ENCODE measurements at places on chromosomes 4 and X.

DNA sequence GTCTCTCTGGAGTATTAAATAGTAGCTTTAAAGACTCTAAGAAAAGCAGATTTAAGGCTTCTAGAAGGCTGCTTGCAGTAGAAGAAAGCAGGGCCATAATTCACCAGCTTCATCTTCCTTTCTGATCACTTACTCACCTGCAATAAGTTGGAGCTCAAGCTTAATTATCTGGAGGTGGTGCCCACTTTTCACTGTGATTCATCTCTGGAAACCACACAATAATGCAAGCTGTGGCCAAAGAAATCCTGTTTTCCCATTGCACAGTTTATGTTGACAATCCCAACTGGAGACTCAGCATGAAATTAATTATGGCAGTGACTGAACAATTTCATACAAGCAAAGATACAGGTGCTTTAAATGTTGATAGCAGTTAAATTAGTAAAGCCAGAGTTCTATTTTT is 14.7 kb downstream of the CWH43 start:
- H3K27ac ChIP-seq = no peak overlapping the region
- H3K27me3 ChIP-seq = no peaks in the 10 kb centered on the region
- no peaks in the 10 kb centered on the region for H3K4me1 ChIP-seq
- no peaks in the 10 kb centered on the region for H3K36me3 ChIP-seq
- no peak for DNase-seq

- H3K4me3 ChIP-seq = no peak overlapping the region
- no peak for DNase-seq
- peaks cover 30% of the 10 kb centered on the region for H3K4me1 ChIP-seq
These were observed 21.0 kb downstream of the MSN start for GRCh38 chrX:65688403-65688871.

DNA sequence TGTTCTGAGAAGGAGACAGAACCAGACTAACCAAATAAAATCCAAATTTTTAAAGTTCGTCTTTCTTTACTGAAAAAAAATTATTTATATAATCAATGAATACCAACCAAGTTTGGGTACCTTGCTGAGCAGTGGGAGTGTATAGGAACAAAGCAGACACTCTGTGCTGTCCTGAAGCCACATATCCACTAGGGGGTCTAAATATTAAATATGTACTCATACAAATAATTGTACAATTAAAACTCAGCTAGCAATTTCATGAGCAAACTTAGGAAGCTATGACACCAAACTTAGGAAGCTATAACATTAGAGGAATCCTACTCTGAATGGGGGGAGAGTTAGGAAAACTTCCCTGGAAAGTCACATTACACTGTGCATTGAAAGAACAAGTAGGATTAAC is 582.0 kb upstream of the EPHA5 start:
- H3K27ac ChIP-seq = no peak overlapping the region
- no peak overlapping the region for H3K4me3 ChIP-seq
- no peak for DNase-seq
- no peaks in the 10 kb centered on the region for H3K36me3 ChIP-seq
- no peaks in the 10 kb centered on the region for H3K4me1 ChIP-seq

GRCh38 chr4:121243485-121243884 is 79.4 kb upstream of the TNIP3 start:
- no peak overlapping the region for H3K4me3 ChIP-seq
- DNase-seq = no peak
- H3K27ac ChIP-seq = no peak overlapping the region
- no peaks in the 10 kb centered on the region for H3K27me3 ChIP-seq
- no peaks in the 10 kb centered on the region for H3K4me1 ChIP-seq

GRCh38 chr4:68372588-68372987 is 22.7 kb upstream of the YTHDC1 start:
- H3K27me3 ChIP-seq = no peaks in the 10 kb centered on the region
- DNase-seq = no peak
- H3K4me1 ChIP-seq = peaks cover 6% of the 10 kb centered on the region

GRCh38 chr4:12724510-12724909 is 759.6 kb downstream of the RAB28 start:
- H3K27ac ChIP-seq = no peak overlapping the region
- no peaks in the 10 kb centered on the region for H3K27me3 ChIP-seq
- DNase-seq = no peak
- no peaks in the 10 kb centered on the region for H3K36me3 ChIP-seq

- no peak for DNase-seq
- no peaks in the 10 kb centered on the region for H3K27me3 ChIP-seq
- no peak overlapping the region for H3K4me3 ChIP-seq
- H3K27ac ChIP-seq = no peak overlapping the region
- H3K4me1 ChIP-seq = no peaks in the 10 kb centered on the region
- no peaks in the 10 kb centered on the region for H3K36me3 ChIP-seq
These were observed 7.8 kb upstream of the RNF128 start for GRCh38 chrX:106718709-106719108.

DNA sequence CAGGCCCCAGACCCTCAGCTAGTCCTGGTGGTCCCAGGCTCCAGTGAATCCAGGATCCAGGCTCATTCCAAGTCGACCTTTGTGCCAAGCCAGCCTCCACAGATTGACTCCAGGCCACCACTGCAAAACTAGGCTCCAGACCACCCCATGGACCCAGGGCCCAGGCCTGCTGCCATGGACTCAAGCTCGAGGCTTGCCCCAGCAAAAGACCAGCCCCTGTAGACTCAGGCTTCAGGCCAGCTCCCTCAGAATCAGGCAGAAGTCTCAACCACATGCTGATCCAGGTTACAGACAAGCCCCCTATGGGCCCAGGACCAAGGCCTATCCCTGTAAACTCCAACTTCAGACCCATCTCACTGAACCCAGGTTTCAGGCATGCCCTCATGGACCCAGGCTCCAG is 692.4 kb downstream of the PCDH19 start:
- no peak overlapping the region for H3K27ac ChIP-seq
- H3K4me1 ChIP-seq = no peaks in the 10 kb centered on the region
- no peak for DNase-seq
- no peaks in the 10 kb centered on the region for H3K27me3 ChIP-seq

GRCh38 chr4:89561048-89561447 is 253.4 kb upstream of the GPRIN3 start:
- H3K27me3 ChIP-seq = no peaks in the 10 kb centered on the region
- no peak overlapping the region for H3K4me3 ChIP-seq
- no peaks in the 10 kb centered on the region for H3K4me1 ChIP-seq

DNA sequence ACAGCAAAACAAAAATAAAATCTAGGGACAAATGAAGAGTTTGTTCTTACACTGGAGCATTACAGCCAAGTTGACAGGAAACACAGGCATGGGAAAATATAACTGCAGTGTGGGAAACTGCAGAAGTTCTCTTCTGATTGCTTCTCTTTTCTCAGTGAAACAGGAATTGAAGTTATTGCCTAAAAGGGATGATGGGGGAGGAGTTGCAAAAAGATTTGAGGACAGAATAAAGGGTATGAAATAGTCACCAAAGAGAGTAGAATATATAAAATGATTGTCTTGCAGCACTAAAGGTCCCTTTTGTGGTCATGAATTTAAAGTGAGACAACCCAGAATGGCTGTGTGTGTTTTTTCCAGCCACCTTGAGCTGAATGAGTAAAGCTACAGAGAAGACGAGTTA is 103.7 kb downstream of the JADE1 start:
- H3K4me3 ChIP-seq = no peak overlapping the region
- H3K27ac ChIP-seq = no peak overlapping the region
- no peaks in the 10 kb centered on the region for H3K36me3 ChIP-seq
- DNase-seq = no peak

GRCh38 chr4:156894234-156894633 is 77.4 kb downstream of the PDGFC start:
- DNase-seq = no peak
- no peaks in the 10 kb centered on the region for H3K27me3 ChIP-seq
- H3K27ac ChIP-seq = no peak overlapping the region
- H3K4me3 ChIP-seq = no peak overlapping the region
- no peaks in the 10 kb centered on the region for H3K36me3 ChIP-seq

DNA sequence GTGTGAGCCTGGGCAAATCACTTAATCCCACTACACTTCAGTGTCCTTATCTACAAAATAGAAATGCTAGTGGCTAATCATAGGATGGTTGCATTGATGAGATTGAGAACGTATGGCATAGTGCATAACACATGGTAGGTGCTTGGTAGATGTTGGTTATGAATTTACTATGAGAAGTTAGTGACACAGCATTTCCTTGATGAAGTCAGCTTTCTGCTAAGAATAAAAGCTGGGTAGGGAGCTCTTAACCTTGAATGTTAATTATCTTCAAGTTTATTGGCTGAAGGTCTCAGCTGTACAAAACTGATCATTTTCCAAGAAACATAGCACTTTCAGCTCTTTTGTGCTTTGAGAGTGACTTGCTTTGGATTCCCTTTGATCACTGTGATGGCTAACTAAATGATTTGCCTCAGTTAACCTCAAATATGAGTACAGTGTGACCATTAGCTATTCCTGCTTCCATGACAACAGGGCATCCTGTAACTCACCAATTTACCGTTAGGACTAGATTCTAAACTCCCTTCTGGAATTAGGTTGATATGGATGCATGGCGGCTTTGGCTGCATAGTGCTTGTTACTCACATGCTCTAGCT is 17.8 kb downstream of the PDK3 start:
- no peak for DNase-seq
- H3K4me3 ChIP-seq = no peak overlapping the region
- no peaks in the 10 kb centered on the region for H3K27me3 ChIP-seq

GRCh38 chrX:13000301-13000811 is 25.4 kb downstream of the TMSB4X start:
- no peaks in the 10 kb centered on the region for H3K36me3 ChIP-seq
- DNase-seq = no peak
- peak overlapping the region; percentile 47 for H3K27ac ChIP-seq
- no peak overlapping the region for H3K4me3 ChIP-seq
- H3K27me3 ChIP-seq = no peaks in the 10 kb centered on the region

GRCh38 chrX:130211415-130212186 is 39.8 kb downstream of the RAB33A start:
- no peak for DNase-seq
- H3K27ac ChIP-seq = no peak overlapping the region
- peaks cover 9% of the 10 kb centered on the region for H3K36me3 ChIP-seq
- no peaks in the 10 kb centered on the region for H3K27me3 ChIP-seq
- no peak overlapping the region for H3K4me3 ChIP-seq
- H3K4me1 ChIP-seq = no peaks in the 10 kb centered on the region

GRCh38 chrX:63506320-63506719 is 155.2 kb upstream of the SPIN4 start:
- no peaks in the 10 kb centered on the region for H3K27me3 ChIP-seq
- no peak for DNase-seq
- H3K36me3 ChIP-seq = no peaks in the 10 kb centered on the region

- DNase-seq = no peak
- no peaks in the 10 kb centered on the region for H3K4me1 ChIP-seq
- no peaks in the 10 kb centered on the region for H3K36me3 ChIP-seq
- H3K27me3 ChIP-seq = no peaks in the 10 kb centered on the region
These were observed 287.8 kb downstream of the RAPGEF2 start for GRCh38 chr4:159390648-159391047.

DNA sequence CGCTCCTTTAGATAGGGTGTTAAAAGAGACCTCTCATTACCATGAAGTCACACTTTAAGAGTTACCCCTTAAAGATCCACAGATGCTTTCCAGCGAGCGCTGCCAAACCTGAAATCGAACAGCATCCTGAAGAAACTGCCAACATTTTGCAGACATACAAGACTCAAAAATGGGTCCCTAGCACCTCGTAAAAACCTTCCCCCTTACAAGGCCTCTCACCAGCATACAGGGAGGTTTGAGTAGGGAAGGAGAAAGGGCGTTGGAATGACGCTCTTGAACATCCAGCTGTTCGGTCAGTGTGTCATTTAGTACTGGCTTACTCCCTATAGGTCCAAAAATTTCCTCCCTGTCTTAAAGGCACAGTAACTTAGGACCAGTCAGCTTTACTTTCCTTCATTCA is 45.3 kb upstream of the PGRMC1 start:
- DNase-seq = no peak
- H3K4me3 ChIP-seq = no peak overlapping the region
- no peak overlapping the region for H3K27ac ChIP-seq
- H3K4me1 ChIP-seq = no peaks in the 10 kb centered on the region
- H3K36me3 ChIP-seq = no peaks in the 10 kb centered on the region
- H3K27me3 ChIP-seq = no peaks in the 10 kb centered on the region

- H3K27me3 ChIP-seq = no peaks in the 10 kb centered on the region
- peaks cover 4% of the 10 kb centered on the region for H3K4me1 ChIP-seq
- peak overlapping the region; percentile 63 for H3K27ac ChIP-seq
- peak overlapping the region; percentile 95 for H3K4me3 ChIP-seq
- no peaks in the 10 kb centered on the region for H3K36me3 ChIP-seq
- peak; percentile 56 for DNase-seq
These were observed 104.9 kb downstream of the FAM53A start for GRCh38 chr4:1579001-1579900.

GRCh38 chr4:156378033-156378665 is 424.5 kb upstream of the CTSO start:
- H3K36me3 ChIP-seq = no peaks in the 10 kb centered on the region
- no peaks in the 10 kb centered on the region for H3K27me3 ChIP-seq
- H3K4me3 ChIP-seq = no peak overlapping the region
- H3K4me1 ChIP-seq = no peaks in the 10 kb centered on the region

GRCh38 chr4:173274744-173275143 is 59.4 kb downstream of the HMGB2 start:
- no peak overlapping the region for H3K27ac ChIP-seq
- no peak overlapping the region for H3K4me3 ChIP-seq
- DNase-seq = no peak
- no peaks in the 10 kb centered on the region for H3K36me3 ChIP-seq
- no peaks in the 10 kb centered on the region for H3K4me1 ChIP-seq

Data from ascending aorta (tissue), 2 donors.